ENCODE measurements at places on chromosomes 11 and 22.

GRCh38 chr11:109043315-109043714 lies 378.4 kb downstream of the DDX10 start:
- no peak for DNase-seq

GRCh38 chr11:116984589-116984988 lies 113.6 kb downstream of the SIK3 start:
- DNase-seq: no peak

- DNase-seq: no peak
Measured at GRCh38 chr11:130588471-130588870, 140.0 kb downstream of the ADAMTS15 start.

DNA sequence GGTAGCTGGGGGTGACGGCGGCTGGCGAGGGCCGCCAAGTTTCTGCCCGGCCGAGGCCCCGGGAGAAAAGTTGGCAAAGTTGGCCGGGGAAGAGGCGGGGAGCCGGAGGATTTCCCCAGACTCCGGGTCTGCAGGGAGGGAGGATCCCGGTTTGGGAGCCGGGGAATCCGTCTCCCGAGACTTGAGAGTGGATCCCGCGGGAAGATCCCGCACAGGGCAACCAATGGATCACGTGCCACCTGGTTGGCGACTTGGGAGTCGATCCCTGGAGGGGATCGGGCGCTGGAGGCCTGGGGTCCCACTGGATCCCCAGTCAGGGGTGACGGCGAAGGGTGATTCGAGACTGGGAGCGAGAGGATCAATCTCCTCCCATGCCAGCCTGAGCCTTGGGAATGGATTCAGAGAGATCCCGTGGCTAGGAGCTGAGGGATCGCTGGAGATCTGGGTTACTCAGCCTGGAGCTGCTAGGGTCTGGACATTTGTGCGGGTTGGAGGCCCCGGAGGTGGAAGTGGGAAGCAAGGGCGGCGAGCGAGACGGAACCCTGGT lies 394 bp downstream of the KIAA1671 start:
- DNase-seq: peak; percentile 75

- DNase-seq: no peak
Measured at GRCh38 chr11:15195454-15196200, 80.9 kb downstream of the INSC start.

DNA sequence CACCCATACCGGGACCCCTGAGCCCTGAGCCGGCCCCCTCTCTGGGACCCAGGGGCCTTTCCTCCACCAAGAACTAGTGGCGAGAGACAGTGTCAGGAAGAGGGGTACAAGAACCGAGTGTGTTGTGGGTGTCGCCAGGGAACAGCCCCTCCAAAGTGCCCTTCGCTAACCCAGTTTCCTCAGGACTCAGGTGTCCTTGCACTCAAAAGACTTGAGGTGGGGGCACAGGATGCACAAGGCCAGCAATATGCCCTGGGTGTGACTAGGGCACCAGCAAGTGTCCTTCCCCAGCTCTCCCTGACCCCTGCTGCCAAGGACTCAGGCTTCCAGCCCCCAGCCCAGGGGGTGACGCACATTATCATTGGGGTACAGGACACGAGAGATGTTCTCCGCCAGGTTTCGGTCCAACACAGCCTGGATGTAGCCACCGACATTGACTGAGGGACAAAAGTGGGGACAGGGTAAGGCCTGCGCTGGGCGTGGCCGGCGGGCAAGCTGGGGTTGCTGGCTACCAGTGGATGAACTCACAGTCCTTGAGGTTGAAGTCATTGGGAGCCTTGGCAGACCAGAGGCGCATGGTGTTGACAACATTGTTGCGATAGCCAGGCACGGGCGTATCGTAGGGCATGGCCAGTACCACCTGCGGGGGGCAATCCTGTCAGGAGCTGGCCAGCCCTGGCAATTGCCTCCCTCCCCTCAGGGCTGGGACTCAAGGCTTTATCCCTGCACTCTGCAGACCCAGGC lies 4.7 kb downstream of the PYGM start:
- DNase-seq: peak; percentile 53

All from RWPE2 (cell line).